ENCODE measurements at places on chromosomes 13 and 19.

DNA sequence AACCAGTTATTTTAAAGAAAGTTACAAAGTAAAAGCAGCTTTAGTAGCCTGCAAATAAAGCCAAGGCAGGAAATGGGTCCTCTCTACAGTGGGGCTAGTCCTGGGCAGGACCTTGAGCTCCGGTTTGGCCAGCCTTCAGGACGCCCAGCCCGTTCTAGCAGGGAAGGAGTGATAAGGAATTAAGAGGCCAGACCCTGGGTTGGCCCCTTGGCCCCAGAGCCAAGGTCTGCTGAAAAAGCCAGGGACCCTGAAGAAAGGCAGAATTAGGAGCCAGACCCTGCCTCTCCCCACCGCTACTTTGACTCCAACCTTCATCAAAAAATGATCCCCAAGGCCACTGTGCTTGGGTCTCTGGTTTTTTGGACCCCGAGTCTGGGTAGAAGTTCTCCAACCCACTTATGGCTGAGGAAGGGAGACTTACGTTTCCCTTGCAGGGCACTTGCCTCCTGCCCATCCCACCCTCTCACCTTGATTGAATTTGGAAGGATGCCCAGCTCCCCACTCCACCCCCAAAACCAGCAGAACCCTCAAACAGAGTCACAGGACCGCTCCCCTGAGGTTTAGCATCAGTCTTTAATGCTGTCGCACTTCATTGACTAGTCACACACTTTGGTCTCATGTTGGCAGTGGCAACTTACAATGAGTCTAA lies 3.9 kb downstream of the DNAJB1 start:
- DNase-seq: no peak

GRCh38 chr13:94640721-94641120 lies 39.1 kb downstream of the GPR180 start:
- no peak for DNase-seq

- DNase-seq: no peak
These were observed 3.0 kb upstream of the RNF113B start for GRCh38 chr13:98180092-98180491.

- no peak for DNase-seq
These were observed 4.6 kb downstream of the UBA2 start for GRCh38 chr19:34432797-34433196.

- no peak for DNase-seq
These were observed 647.1 kb downstream of the DACH1 start for GRCh38 chr13:71219698-71220415.

DNA sequence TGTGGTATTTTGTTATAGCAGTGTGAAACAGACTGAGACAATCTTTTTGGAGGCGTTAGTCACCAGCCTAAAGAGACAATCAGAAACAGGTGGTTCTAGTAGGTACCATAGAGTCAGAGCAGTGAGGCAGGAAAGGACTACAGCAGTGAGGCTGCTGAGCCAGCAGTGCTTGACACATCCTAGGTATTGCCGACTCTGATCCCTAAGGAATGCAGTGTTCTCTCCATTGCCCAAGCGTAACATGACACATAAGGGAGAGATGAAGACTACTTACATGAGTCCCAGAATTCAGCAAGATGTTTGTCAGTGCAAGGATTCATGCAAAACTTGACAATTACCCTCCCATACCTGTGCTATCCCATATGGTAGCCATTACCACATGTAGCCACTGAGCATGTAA lies 62.4 kb upstream of the XPO4 start:
- no peak for DNase-seq

GRCh38 chr19:18429717-18430416 lies 8.1 kb downstream of the ISYNA1 start:
- DNase-seq: no peak

- DNase-seq: no peak
These were observed 65.8 kb upstream of the SLITRK6 start for GRCh38 chr13:85864963-85865530.

DNA sequence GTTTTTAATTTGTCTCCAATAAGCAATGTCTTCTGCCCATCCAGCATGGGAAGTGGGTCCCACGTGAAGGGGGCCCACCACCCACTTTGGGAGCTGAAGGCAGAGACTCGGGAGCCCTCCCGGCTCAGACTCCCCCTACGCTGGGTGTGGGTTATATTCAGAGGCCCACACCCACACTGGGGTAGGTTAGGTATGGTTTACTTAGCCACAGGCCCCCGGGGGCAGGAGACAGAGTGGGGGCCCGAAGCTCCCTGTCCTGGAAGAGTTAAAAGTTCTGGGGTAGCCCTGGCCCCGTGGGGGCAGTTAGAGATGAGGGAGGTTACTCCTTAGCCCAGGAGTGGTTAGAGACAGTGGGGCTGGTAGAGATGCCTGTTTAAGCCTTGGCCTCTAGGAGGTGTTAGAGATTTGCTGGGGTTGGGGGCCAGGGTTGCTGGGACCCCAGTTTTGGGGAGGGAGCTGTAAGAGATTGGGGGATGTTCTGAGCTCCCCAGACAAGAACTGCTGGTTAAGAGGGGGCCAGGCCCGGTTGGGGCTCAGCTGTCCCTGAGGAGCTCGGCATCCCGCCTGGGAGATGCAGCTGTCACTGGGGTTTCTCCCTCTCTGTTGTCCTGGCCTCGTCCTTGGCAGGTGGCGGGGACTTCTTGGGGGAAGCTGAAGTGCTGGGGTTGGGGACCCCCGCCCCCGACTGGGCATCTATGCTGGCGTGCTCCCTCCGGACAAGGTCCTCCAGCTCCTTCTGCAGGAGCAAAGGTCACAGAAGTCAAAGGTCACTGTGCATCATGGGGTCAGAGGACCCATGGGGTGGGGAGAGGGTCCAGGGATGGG lies 712 bp upstream of the RINL start:
- DNase-seq: no peak

DNA sequence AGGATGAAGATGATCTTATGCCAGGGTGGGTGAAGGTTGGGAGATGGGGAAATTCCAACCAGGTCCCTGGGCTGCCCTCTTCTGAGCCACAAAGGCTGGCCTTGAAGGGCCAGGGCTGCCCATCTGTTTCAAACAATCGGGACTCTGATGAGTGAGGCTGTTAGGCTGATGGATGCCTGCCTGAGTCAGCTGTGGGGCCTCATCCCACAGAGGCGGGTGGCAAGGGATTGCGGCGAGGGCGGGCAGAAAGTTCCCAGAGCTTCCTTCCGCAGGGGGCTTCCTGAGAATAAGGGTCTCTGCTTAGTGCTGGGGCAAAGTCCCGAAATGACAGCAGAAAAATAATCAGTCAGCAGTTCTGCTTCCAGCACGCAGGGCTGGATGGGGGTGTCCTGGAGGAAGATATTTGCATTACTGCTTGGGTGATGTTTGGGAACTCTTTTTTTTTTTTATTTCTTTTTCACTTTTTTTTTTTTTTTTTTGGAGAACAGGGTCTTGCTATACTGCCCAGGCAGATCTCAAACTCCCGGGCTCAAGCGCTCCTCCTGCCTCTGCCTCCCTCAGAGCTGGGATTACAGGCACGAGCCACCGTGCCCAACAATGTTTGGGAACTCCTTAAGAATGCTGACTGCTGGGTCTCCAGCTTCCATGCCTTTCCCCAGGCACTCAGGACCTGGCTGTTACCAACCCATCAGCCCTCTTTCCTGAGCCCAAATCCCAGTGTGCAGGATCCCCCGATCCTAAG lies 14.1 kb downstream of the SH3GL1 start:
- no peak for DNase-seq

DNA sequence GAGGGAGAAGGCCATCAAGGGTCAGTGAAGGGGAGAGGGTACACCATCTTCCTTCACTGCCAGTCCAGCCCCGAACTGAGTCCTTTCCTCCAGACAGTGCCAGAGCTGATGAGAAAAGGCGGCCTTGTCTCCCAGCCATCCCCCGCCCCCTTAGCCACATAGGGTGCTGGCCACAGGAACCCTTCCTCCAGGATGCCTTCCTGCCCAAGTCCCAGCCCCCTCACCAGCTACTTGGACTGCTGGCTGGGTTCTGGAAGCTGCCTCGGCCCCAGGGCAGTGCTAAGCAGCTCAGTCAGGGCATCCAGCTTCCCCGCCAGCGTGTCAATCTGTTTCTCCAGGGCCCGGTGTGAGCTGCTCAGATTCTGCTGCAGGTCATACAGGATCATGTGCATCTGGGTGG lies 12.6 kb upstream of the SMG9 start:
- no peak for DNase-seq

DNA sequence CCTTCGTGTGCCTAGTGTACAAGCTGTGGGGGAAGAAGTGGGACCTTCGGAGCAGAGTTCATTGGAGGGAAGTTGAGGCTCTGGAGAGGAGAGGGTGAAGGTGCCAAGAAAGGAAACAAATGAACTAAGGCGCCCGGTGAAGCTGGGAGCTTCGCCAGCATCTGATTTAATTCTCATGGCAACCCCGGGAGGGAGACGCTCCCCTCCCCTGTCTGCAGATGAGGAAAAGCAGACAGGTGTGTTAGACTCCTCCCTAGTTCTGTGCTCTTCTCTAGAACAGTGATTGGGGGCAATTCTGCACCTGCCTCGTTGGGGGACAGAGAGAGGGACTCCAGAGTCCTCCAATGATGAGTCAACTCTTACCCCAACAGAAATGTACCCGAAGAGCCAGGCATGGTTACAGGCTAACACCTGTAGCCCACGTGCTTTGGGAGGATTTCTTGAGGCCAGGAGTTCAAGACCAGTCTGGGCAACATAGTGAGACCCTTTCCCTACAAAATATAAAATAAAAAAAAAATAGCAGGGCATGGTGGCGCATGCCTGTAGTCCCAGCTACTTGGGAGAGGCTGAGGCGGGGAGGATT lies 4.2 kb downstream of the SSC5D start:
- DNase-seq: no peak

- DNase-seq: no peak
These were observed 915.3 kb upstream of the SLITRK6 start for GRCh38 chr13:86714495-86714894.

DNA sequence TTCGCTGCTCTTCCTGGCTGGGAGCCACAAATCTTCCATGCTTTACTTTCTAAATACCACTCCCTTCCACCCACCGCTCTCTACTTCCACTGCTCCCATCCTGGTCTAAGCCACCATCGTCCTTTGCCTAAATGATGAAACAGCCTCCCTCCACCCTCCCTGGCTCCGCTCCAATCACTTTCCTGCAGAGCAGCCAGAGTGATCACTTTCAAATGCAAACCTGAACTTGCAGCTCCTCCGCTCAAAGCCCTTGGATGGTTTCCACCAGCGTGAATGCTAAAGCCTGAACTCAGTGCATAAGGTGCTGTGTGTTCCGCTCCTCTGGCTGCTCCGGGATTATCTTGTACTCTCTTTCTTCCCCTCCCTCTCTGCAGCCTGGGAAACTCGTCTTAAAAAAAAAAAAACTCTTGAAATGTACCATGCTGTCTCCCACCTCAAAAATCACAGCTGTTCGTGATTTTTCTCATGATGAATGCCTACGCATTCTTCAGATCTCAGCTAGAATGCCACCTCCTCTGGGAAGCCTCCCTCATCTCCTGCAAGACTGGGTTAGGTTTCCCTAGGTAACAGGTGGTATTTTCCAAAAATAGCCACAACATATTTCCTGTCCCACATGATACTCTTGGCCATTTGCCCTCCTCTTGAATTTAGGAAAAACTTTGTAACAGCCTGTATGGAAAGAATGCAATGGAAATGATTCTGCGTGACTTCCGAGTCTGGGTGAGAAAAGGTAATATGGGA lies 3.7 kb upstream of the SIN3B start:
- DNase-seq: no peak

DNA sequence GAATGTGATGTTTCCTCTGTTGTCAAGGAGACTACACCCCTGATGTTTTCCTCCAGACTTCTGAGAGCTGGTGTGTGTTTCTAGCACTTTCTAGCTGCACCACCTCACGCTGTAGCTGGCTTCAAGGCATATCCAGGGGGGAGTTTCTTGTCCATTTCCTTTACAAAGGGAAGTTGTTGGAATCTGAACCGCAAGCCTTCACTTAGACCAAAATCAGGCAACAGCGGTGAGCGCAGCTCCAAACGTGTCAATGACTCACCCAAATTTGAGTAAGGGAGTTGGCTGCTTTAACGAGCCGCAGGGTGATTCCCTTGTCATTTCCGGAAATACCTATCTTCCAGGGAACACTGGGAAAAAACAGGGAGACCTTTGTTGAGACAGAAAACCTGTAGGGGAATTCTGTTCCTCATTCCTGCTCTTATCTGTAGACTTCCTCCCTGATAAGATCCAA lies 2.5 kb downstream of the LDLR start:
- DNase-seq: peak; percentile 52

All from activated effector memory CD4-positive, alpha-beta T cell treated with Interleukin-2 at 50 U/mL for 16 hours (primary cell).